ENCODE measurements at places on chromosomes 1 and 21.
A peak's percentile ranks its signal among the peaks of the same experiment; 100 is the strongest.

DNA sequence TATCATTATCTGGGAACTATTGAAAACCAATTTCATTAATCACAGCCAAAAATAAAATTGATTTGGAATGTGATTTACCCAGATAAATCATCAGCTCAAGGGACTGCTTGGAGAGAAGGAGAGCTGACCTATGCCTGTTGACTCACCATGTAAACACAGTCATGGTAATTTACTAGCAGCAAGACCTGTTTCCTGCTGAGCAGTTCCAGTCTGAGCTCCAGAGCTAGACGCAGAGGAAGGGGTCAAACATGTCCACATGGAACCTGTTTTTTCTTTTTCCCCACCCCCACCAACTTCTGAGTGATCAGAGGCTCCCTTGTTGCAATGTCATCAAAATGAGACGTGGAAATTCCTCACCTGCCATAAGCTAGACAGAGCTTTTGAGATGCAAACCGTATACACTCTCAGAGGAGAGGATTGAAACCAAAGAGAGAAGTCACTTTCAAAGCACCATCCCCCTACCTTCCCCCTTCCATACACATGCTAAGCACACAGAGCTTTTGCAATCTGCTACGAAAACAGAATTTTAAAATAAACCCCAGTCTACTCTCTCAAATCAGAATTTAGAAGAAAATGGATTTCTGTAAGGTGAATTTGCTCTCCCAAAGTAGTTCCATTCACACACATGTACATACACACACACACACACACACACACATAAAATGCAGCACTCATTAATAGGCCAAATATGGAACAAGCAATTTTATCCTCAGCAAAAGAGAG, 55.9 kb upstream of the PTGFRN start:
- DNase-seq = peak; percentile 41

DNA sequence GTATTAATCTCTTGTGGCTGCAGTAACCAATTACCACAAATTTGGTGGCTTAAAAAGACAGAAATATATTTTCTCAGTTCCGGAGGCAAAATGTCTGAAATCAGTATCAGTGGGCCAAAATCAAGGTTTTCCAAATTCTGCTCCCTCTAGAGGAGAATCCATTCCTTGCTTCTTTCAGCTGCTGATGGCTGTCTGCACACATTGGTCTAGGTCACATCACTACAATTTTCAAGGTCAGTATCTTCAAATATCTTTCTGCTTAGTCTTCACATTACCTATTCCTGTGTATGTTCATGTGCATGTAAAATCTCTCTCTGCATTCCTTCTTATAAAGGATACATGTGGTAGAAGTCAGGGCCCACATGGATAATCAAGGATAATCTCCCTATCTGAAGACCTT, 999.4 kb downstream of the KCNT2 start:
- DNase-seq = no peak

- DNase-seq = no peak
Measured at GRCh38 chr1:200379432-200379757, 30.4 kb downstream of the ZNF281 start.

DNA sequence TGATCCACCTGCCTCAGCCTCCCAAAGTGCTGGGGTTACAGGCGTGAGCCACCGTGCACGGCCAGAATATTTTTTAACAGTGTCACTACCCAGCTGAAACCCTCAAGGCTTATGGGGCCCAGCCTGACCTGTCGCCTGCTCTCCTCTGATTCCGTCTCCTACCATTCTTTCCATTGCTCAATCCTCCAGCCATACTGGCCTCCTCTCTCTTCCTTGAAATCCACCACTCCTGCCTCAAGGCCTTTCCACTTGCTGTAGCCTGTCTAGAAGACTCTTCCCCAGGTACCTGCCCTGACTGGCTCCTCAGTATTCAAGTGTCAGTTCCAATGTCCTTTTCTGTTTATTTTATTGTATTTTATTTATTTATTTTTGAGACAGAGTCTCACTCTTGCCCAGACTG, 53.9 kb downstream of the YARS1 start:
- DNase-seq = no peak

- no peak for DNase-seq
Measured at GRCh38 chr1:156409439-156409838, 40.4 kb downstream of the RHBG start.

GRCh38 chr1:17265162-17265561, 16.3 kb downstream of the PADI3 start:
- no peak for DNase-seq

GRCh38 chr1:232333419-232333767, 296.5 kb downstream of the SIPA1L2 start:
- DNase-seq = no peak

- DNase-seq = no peak
Measured at GRCh38 chr1:100396651-100397050, 44.3 kb downstream of the CDC14A start.

- no peak for DNase-seq
Measured at GRCh38 chr1:116134476-116134773, 23.2 kb downstream of the MAB21L3 start.

DNA sequence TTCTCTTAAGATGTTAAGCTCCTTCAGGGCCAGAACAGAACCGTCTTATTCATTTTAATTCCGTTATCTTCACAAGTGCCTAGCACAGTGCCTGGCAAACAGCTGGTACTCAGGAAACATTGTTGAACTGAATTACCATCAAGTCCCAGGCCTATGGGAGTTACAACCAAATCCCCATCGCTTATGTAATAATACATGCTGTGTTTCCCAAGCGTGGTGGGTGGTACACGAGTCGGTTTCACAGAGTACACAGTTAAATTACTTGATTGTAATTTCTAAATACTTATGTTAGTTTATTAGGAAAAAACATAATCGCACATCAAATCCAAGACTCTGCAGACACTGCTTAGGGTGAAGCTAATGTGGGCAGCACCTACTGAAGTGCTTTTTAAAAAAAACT, 1.0 kb downstream of the ANGEL2 start:
- DNase-seq = no peak

DNA sequence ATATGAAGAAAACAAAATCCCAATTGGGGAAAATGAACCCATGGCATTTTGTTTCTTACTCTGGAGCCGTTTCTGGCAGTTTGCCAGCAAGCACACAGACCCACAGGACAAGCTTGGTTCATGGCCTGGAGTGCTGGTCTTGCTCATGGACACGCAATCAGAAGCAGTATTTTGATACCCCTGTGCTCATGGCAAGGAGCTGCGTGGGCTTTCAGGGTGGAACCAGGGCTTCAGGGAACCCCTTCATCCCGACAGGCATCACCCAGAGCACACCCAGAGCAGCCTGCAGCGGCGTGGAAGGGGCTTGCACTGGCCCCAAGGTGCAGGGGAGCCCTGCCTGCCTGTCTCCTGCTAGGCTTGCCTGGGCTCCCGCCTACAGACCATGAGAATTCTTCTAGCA, 45.4 kb upstream of the PCBP3 start:
- DNase-seq = no peak

- DNase-seq = no peak
Measured at GRCh38 chr1:61064673-61065072, 17.7 kb upstream of the NFIA start.

GRCh38 chr1:62327360-62328055, 8.3 kb upstream of the KANK4 start:
- DNase-seq = no peak

- DNase-seq = no peak
Measured at GRCh38 chr1:213724640-213725536, 262.9 kb upstream of the PROX1 start.

DNA sequence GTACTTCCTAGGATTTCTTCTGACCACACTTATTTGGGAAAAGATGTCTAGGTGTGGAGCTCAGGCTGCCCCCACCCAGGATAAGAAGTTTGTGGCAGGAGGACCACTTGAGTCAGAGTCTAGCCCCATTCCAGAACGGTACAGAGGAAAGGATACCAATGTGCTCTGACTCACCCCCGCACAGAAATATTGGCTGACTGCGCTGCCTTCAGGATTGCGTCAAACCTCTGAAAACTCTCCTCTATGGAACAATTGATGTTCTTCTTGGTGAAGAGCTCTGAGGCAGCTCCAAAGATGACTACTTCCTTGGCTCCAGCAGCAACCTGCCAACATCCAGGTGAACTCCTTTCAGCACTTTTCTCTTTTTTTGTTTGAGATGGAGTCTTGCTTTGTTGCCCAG, 11.2 kb downstream of the HMGCL start:
- no peak for DNase-seq

GRCh38 chr21:42245331-42246193, 26.6 kb downstream of the ABCG1 start:
- DNase-seq = no peak

GRCh38 chr1:191912517-191912916, 245.7 kb upstream of the RGS18 start:
- DNase-seq = no peak

DNA sequence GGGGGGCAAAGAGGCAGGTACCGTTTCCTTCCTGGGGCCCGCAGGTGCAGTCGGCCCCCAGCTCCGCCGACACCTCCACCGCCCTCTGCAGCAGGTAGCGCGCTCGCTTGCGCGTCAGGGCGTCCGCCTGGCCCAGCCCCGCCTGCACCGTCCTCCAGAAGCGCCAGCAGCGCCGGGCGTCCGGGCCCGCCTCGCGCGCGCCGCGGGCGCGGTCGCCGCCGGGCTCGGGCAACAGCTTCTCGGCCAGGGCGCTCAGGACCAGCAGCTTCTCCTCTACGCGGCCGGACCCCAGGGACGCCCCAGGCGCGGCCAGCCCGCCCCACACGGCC, 863 bp downstream of the TARBP1 start:
- peak; percentile 53 for DNase-seq

GRCh38 chr1:119133987-119134386, 6.5 kb downstream of the WARS2 start:
- no peak for DNase-seq

GRCh38 chr21:32726839-32727686, 750 bp downstream of the SYNJ1 start:
- no peak for DNase-seq

DNA sequence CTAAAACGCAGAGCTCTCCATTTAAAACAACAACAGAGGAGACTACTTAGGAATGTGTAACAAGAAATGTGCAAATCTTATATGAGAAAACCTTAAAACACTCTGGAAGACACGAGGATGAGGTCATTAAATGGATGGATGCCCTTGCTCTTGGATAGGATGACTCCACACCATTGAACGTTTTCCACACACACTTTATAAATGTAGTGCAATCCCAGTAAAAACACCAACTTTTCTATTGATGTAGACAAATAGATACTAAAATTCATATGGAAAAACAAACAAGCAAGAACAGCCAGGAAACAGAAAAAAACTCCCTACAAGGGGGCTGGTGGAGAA, 18.4 kb upstream of the COL6A1 start:
- DNase-seq = no peak

- no peak for DNase-seq
Measured at GRCh38 chr1:77400781-77401180, 119.0 kb downstream of the AK5 start.

DNA sequence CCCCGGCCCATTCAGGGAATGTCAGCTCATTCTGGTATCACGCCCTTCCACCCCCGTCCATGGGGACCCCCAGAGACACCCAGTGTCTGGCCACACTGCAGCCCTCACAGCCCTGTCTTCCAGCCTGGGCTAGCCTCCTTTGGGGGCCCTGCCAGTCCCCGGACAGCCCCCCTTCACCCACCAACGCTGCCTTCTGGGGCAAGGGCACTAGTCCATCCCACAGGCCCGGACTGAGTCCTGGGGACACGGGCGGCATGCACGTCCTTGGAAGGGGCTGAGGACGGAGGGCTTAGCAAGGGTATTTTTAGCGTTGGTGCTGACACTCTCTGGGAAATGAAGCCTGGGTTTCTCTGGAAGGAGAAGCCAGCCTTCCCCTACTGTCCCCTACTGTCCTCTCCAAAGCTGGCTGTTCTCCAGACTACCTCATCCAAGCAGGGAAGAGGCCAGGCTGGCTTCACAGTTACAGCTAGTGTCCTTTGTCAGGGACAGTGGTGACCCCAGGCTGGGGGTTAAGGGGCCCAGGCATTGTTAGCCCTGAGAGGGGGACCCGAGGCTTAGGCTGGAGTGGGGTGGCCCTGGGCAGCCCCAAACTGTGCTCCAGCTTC, 39.5 kb downstream of the COQ8A start:
- no peak for DNase-seq

GRCh38 chr1:173267453-173267945, 60.4 kb upstream of the TNFSF4 start:
- no peak for DNase-seq

- no peak for DNase-seq
Measured at GRCh38 chr1:182603646-182604174, 479 bp downstream of the RGS16 start.

DNA sequence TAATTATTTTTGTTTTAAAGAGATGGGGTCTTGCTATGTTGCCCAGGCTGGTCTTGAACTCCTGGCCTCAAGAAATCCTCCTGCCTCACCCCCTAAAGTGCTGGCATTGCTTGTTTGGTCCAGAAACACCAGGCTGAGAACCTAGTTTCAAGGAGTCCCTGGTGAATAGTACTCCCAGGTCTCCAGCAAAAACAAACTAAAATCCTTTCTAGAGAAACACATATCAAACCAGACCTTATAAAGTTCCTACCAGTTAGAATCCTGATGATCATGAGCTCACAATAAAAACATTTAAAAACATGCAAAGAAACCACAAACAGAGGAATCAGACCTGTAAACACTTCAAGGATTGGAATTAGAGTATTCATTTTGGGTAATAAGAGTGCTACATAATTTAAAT, 34.4 kb upstream of the PADI1 start:
- DNase-seq = no peak

DNA sequence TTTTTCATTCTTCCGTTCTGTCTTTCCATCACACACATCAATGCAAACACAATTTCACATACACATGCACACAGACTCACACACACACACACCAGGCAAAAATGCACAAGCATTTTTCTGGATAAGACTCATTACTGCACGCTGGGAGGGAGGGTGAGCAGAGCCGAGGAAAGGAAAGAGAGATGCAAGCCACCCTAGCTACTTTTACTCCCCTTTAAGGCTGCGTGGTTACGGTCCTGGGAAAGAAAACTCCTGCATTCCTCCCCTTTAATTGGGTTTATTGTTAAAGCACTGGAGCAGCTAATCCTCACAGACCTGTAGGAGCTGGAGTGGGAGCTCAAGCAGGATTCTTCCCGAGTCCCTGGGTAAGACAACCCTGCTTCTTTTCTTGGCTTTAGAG, at the start of gene CAMK1G:
Gene CAMK1G, plus strand, starts transcription at position 307 of the 400 bp plus-strand sequence. CDS start 11,270 bp downstream, outside the sequence.
- DNase-seq = no peak

GRCh38 chr1:26274801-26275425, 5.0 kb upstream of the SH3BGRL3 start:
- DNase-seq = no peak
